CD8-positive, alpha-beta T cell (primary cell): ENCODE measurements at places on chromosomes 1 and 21.

- no peak for DNase-seq
Observed at GRCh38 chr1:47991187-47991586, 6.0 kb downstream of the TRABD2B start.

DNA sequence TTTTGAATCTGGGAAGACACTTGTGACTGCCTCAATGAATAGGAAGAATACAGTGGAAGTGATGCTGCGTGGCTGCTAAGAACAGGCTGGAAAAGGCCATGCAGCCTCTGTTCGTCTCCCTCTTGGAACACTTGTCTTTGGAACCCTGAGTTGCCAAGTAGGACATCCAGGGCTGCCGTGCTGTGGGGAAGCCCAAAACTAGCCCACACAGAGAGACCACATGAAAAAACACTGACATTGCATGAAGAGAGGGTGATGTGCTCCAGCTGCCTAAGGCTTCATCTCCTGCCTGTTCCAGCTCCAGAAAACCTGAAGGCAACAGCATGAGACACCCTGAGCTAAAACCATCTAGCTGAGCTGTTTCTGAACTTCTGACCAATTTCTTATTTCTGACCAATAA is 61.1 kb upstream of the GNG4 start:
- DNase-seq, result no peak

DNA sequence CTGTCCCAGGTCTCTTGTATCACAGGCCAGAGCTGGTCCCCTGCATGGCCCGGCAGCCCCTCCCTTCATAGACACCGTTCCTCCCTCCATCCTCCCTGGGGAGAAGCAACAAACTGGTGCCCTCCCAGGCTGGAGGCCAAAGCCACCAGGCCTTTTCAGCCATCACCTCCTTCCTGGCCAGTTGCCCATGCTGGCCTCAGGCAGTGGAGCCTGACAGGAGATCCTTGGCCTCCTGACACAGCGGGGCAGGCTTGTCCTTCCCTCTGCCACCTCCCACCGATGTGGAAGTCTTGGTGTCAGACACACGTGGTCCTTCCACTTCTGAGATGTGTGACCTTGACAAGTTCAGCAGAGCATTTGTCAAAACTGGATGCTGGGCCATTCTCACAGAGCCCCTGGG is 206.0 kb downstream of the HIVEP3 start:
- no peak for DNase-seq

DNA sequence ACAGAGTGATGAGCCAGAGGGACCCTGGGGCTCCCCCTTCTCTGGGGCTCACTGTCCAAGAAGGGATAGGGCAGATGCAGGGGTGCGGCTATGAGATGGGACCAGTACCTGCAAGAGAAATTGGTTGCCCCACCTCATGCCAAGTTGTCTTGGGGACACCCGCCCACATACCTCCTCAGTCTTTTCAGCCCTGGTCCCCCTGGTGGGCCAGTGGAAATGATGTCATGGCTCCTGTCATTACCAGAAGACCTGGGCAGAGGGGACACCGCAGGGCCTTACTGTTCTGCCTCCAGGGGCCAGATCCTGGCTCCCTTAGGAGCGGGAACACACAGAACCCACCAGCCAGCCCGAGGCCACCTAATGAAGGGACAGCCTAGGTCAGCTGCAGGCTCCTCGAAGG is 63.2 kb downstream of the CDK18 start:
- no peak for DNase-seq

- no peak for DNase-seq
Observed at GRCh38 chr1:193558491-193559028, 372.1 kb upstream of the B3GALT2 start.

GRCh38 chr1:63321066-63321784 is 1.1 kb upstream of the FOXD3 start:
- DNase-seq, result no peak

DNA sequence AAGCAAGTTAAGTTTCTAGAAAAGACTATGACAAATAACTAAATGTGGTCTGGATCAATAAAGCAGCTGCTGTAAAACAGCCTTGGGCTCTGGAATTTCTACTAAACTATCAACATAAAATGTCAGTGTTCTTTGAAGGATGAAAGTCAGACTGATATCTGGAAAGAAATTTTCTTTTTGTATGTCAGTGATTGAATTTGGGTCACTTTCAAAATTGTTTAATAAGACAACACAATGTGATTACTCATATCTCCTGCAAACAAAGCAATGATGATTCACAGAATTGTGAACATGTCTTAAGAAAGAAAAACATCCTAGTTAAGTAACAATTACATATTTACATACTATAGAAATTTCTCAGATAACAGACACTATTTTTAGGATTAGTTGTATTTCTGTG is 826.4 kb downstream of the PLA2G4A start:
- DNase-seq, result no peak

- no peak for DNase-seq
Observed at GRCh38 chr21:45735259-45736000, 91.9 kb downstream of the PCBP3 start.

DNA sequence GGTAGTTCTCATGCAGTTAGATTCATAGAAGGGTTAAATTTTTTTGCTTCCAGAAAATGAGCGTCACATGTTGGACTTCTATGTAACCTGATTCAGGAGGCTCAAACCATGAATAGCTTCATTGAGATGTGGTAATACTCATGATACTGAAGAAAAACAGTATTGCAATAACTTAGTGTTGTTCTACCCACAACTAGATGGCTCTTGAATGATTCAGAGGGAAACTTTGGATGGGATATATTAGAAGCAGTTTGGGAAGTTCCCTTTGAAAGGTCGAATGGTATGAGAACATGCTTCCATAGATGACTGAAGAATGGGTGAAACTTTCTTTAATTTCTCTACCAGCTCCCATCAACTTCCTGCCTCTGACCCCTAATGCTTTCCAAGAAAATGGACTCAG is 211.7 kb upstream of the PTGFR start:
- no peak for DNase-seq

GRCh38 chr1:67801903-67802302 is 31.4 kb downstream of the GNG12 start:
- no peak for DNase-seq

DNA sequence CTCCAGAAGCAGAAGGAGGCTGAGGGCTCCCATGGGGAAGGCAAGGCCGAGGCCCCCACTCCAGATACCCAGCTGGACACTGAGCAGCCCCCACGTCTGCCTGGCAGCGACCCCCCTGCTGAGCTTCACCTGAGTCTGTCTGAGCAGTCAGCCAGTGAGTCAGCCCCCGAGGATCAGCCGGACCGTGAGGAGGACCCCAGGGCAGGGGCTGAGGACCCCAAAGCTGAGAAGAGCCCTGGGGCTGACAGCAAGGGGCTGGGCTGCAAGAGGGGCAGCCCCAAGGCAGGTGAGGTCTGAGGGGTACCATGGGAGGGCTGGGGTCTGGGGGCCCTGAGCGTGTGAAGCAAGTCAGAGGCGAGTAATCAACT is 21.3 kb downstream of the DMBX1 start:
- DNase-seq, result no peak

- no peak for DNase-seq
Observed at GRCh38 chr1:176566004-176566975, 103.3 kb downstream of the PAPPA2 start.

- DNase-seq, result no peak
Observed at GRCh38 chr1:207316141-207316540, 5.3 kb upstream of the CD55 start.

- DNase-seq, result no peak
Observed at GRCh38 chr1:43885279-43885801, 48.3 kb upstream of the ARTN start.

GRCh38 chr1:180909005-180909414 is 3.7 kb upstream of the KIAA1614 start:
- DNase-seq, result no peak

GRCh38 chr21:45156459-45156858 is 82.1 kb downstream of the ADARB1 start:
- no peak for DNase-seq

DNA sequence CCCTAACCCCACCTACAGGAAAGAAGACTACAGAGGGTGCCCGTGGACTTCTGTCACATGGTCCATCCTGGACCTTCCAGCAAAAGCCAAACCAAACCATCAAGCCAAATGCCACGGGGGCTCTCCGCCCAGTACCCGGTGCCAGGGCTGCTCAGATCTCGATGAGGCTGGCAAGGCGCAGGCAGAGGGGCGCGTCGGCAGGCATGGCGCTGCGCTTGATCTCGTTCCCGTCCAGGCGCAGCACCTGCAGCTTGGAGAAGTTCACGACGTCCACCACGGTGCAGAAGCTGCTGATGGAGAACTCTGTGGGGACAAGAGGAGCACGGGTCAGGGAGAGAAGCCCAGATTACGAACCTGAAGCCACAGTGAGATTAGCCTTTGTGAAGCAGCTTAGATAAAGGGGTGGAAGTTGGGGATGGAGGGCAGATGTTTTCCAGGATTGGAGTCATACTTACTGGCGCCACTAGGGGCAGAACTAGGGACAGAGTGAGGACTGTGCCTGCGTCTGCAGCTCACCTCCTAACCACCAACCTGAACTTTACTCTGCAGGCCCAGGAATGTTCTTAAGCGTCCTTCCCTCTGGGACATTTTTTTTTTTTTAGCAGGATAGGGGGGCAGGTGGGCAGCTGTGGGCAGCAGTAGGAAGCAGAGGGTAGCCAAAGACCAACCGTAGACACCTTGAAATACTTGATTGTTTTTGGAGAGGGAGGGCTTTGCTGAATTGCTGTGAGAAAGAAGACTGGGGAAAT is 8.6 kb downstream of the FMOD start:
- DNase-seq, result no peak

- DNase-seq, result no peak
Observed at GRCh38 chr1:96843196-96843595, 121.6 kb downstream of the PTBP2 start.

GRCh38 chr21:46033410-46034400 is 52.1 kb downstream of the COL6A1 start:
- no peak for DNase-seq

DNA sequence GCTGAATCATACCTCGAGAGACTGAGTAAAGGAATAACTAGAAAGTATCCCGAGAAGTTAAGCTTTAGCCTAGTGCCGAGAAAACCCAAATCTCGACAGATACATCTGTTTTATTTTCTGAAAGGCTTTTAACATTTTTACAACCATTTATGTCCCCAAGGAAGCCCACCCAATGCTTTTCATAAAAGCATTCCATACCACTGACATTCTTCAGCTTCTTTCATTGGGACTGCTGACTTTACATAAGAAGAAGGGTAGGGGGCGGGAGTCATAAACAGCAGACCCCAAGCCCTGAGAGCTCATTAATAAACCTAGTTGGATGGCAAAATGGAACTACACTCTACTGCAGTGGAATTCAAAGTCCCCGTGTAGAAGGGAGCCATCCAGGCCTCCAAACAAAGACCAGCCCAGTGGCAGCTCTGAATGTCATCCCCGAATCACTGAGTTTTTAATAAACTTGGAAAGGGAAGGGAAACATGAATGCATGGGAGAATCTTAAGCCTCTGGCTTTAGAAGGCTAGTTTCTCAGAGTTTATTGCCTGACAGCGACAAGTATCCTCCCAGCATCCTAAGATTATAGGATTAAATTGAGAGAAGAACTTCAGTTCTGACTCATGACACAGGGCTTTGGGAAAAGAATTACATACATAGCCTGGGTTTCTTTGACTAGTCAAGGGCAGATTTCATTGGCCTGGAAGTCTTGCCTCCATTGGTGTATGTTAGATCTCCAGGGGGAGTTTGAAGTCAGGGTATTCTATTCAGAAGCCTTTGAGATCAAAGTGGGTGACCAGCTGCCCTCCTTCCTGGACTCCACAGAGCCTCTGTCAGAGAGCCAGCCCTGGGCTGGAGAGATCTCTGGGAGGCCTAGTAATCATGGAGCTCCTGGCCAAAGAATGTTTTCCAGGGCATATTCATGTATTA is 3.7 kb downstream of the ATF3 start:
- no peak for DNase-seq

GRCh38 chr1:40879482-40880175 is 17.5 kb upstream of the CITED4 start:
- DNase-seq, result no peak

DNA sequence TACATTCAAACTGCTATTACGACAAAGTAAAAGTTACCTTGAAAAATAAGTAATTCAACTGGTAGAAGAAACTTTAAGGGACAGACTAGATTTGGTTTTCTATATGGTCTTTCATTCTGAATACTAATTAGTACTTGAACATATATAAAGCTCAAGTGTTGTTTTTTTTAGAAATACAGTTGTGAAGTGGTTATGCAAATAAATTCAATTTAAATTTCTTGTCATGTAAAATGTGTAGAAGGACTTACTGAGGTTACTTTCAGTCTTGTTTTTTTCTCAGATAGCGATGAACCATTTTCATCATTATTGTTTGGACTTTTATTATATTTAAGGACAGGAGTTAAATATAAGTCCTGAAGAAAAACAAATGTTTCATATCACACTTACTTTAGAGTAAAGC is 24.4 kb downstream of the HS2ST1 start:
- no peak for DNase-seq

GRCh38 chr1:59845091-59845490 is 30.3 kb downstream of the HOOK1 start:
- no peak for DNase-seq

- DNase-seq, result no peak
Observed at GRCh38 chr1:221723018-221723847, 18.7 kb downstream of the DUSP10 start.

- DNase-seq, result no peak
Observed at GRCh38 chr1:154765970-154766369, 104.1 kb downstream of the KCNN3 start.

DNA sequence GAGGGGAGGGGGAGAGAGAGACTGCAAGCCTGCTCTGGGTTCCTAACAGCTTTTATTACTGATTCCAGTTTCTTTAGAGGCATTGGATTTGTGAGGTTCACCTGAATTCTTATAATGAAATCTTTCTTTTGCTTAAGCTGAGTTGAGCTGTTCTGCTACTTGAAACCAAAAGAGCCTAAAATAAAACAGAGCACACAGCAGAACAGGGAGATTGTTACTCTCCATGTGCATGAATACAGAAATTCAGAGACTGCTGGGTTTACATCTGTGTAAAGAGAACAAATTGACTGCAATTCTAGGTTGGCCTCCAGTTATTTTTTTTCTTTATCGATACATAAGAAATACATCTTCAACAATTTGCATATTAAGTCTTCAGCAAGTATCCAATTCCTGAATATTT is 168.8 kb upstream of the NRIP1 start:
- no peak for DNase-seq

- no peak for DNase-seq
Observed at GRCh38 chr1:23644555-23644866, 47.1 kb upstream of the RPL11 start.

DNA sequence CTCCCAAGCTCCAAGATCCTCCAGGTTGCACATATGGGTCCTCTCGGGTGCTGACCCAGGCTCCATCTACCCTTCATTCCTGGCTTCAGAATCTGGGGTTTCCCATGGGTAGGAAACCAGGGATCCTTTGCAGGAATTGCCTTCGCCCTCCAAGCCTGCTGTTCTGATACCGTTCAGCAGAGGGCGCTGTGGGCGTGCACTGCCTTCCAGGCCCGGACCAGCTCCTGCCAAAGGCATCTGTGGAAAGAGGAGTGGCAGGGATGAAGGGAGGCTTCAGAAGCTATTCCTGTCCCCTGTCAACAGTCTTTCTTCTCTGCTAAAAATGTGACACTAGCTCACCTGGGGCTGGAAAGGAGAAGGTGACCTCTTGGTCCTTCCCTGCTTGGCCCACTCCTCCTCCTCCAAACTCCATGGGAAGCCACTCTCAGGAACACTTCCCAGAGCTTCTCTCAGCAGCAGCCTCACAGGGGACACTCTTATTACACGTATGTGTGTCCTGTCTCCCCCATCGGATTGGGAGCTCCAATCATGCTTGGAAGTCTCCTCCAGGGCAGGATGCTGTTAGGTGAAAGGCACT is 71.2 kb downstream of the VWA5B1 start:
- DNase-seq, result peak; percentile 23

- DNase-seq, result no peak
Observed at GRCh38 chr1:154837034-154837671, 32.9 kb downstream of the KCNN3 start.

GRCh38 chr21:31449921-31450535 is 106.0 kb upstream of the TIAM1 start:
- DNase-seq, result no peak
